ENCODE measurements at places on chromosomes 7 and 10.

DNA sequence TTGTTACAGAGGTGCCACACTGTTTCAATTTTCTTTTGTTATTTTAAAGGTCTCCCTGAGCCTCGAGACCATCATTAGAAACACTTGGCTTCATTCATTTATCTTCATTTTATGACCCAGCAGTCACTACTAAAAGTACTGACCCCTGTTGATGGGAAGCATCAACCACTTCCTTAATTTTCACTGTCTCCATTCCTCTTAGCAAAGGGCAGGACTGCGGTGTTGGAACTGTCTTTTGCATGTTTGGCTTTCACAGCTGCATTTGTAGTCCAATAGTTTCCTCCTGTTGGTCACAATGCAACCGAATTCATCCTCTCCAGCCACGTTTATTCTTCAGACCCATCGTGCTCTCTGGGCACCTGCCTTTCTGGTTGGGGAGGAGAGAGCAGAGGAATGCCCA is 46.7 kb upstream of the PDZD8 start:
- DNase-seq: no peak

- no peak for DNase-seq
Observed at GRCh38 chr7:141649137-141649864, 52.7 kb downstream of the DENND11 start.

- no peak for DNase-seq
Observed at GRCh38 chr7:154583454-154583853, 419.5 kb downstream of the PAXIP1 start.

DNA sequence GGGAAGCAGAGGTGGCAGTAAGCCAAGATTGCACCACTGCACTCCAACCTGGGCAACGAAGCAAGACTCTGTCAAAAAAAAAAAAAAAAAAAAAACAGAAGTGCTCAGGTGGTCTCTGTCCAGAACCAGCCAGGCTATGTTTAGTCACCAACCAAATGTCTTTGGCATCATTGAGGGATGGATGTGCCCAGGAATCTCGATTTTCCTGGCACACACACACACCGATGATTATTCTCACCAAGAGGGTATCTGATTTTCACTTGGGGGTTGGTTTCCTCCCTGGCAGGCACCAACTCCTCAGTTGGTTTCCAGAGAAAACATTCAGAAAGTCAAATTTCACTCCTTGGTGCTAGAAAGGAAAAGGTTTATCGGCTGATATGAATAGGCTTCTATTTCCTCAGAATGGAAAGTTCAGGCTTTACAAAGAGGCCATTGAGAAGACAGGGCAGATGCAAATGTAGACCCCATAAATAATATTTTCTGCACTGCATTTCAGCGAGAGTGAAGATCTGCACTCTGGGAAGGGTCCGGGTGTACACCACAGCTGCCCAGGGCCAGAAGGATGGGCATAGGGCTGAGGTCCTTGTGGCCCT is 154.8 kb downstream of the TNS3 start:
- DNase-seq: no peak

DNA sequence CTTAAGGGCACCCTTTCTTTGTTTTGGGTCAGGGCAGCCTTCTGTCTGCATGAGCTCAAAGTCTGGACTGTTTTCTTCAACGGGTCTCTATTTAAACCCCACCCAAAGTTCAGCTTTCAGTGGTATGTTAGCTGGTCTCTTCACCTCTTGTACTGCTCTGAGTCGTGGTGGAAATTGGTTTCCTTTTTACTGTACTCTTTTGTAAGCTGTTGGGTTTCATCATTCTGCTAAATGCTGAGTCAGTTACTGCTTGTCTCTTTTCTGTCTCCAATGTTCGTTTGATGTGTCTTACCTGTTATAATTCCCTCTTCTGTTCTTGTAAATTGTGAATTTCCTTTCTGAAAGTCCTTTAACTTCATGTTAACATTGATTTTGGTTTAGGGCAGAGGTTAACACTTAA is 64.1 kb upstream of the MALRD1 start:
- DNase-seq: no peak

DNA sequence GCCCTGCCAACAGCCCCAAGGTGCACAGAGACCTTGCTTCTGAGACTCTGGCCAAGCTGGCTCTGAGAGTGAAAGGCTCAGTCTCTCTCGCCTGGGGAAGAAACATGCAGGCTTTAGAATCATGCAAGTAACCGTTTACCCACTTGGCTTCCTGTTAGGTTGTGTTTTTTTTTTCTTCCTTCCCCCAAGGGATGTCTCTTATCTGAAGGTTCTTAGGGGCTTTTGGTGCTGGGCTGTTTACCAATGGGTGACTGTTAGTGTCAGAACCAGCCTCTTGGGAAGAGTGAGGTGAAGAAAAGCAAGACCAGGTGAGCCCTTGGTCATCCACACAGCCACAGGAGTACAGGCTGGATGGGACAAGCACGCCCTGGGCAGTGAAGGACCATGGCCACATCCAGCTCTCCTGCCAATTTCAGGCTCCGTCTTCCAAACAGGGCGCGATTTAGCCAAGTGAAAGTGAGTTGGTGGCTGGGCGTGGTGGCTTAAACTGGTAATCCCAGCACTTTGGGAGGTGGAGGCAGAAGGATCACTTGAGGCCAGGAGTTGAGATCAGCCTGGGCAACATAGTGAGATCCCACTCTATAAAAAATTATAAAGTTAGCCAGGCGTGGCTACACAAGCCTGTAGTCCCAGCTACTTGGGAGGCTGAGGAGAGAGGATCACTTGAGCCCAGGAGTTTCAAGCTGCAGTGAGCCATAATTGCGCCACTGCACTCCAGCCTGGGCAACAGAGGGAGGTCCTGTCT is 76.3 kb upstream of the CUX1 start:
- no peak for DNase-seq

GRCh38 chr7:70000737-70001348 is 402.6 kb downstream of the AUTS2 start:
- no peak for DNase-seq

- no peak for DNase-seq
Observed at GRCh38 chr7:25549271-25549921, 321.1 kb upstream of the NPVF start.

- no peak for DNase-seq
Observed at GRCh38 chr7:18538554-18539250, 43.2 kb downstream of the HDAC9 start.

DNA sequence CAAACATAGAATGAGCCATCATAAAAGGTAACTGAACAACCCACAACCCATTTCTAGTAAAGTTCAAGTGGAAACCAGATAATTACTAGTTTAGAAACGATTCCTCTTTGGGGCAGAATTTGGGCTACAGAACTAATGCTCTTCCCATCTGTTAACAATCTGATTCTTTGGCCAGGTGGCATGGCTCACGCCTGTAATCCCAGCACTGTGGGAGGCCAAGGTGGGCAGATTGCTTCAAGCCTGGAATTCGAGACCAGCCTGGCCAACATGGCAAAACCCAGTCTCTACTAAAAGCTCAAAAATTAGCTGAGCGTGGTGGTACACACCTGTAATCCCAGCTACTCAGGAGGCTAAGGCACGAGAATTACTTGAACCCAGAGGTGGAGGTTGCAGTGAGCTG is 18.5 kb downstream of the CYP51A1 start:
- no peak for DNase-seq

DNA sequence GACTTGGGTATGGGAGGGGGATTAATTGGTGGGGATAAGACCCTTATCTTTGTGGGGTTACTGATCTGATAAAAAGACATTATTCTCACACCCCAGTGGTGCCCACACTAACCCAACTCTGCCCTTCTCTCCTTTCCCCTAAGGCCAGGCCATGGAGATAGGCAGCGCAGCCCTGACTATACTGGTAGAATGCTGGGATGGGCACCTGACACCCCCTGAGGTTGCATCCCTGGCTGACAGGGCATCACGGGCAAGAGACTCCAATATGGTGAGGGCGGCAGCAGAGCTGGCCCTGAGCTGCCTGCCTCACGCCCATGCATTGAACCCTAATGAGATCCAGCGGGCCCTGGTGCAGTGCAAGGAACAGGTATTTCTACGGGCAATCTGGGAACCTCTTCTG is 12.7 kb downstream of the ZSWIM8 start:
- DNase-seq: no peak

GRCh38 chr10:128487517-128487916 is 361.3 kb upstream of the MKI67 start:
- no peak for DNase-seq

- no peak for DNase-seq
Observed at GRCh38 chr7:140989068-140989467, 25.7 kb downstream of the MRPS33 start.

DNA sequence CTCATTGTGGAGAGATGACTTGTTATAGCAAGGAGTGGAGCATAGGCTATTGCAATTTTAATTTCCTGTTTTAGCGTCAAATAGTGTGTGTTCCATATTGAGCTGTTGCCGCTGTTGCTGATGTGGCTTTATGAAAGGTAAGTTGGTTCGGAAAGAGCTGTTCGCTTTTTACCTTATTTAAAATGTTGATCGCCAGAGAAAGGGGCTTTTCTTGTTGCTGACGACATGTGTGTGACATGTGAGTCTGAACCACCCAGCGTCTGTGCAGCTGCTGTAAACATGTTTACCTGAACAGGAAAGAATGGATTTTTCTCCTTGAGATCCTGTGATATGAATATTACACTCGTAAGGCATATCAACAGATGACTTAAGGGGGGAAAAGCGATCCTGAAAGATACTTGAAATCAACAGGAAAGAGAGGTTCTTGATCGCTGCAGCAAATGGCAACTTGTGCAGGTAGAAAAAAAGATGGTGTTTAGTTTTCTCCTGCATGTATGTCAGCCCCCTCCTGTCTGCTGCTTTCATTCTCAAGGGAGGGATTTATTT is 2.5 kb downstream of the ZEB1 start:
- DNase-seq: peak; percentile 31

- DNase-seq: no peak
Observed at GRCh38 chr10:89894051-89894450, 192.7 kb downstream of the KIF20B start.

- peak; percentile 91 for DNase-seq
Observed at GRCh38 chr7:50266635-50267386, 37.7 kb upstream of the IKZF1 start.

DNA sequence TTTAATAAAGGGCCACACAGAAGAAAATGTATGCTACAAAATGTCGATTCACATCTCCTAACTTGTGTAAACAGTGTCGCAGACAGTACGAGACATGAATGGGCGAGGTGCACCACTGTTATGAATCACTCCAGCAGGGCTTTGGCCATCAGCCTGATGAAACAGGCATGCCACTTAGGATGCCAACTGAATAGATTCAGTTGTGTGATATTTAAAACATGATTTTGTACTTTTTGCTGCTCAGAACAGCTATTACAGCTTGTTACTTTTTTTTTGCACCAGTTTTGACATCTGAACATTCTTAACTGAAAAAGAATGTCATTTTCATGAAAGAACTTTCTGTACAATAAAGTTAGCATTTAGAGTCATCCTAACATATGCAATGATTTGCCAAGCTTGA is 138.1 kb downstream of the VTI1A start:
- DNase-seq: no peak

DNA sequence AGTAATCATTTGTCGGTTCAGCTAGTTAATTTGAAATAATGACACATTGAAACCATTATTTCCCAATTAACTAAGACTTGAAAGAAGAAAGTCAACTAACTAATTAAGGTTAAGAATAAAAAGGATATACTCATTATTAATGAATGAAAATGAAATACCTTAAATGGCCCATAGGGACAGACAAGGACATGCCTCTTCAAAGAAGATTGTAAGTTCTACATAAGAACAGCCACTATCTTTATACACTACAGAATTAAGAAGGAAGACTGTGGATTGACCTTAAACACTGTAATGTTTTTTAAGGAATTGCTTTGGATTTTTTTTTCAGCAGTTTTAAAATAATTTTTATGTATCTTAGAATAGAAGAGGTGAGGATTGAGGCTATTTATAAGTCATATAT is 60.7 kb downstream of the CSTF2T start:
- no peak for DNase-seq

- DNase-seq: no peak
Observed at GRCh38 chr10:110725801-110726630, 81.9 kb downstream of the RBM20 start.

DNA sequence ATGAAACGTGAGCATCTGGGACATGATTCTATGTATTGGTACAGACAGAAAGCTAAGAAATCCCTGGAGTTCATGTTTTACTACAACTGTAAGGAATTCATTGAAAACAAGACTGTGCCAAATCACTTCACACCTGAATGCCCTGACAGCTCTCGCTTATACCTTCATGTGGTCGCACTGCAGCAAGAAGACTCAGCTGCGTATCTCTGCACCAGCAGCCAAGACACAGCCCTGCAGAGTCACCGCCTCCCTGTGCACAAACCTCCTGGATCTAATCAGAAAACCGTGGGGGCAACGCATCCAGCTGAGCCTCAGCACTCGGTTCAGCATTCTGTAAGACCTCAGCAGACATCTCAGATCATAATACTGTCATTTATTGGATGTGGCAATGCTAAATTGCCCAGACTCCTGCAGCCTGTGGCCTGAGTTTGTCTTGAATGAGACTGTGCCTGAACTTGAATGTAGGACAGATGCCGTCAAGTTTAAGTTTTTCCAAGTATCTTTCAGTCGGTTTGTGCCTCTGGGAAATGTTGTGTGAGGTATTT is 41.5 kb upstream of the PRSS58 start:
- DNase-seq: no peak

GRCh38 chr7:151386301-151387160 is 23.3 kb downstream of the WDR86 start:
- DNase-seq: no peak

DNA sequence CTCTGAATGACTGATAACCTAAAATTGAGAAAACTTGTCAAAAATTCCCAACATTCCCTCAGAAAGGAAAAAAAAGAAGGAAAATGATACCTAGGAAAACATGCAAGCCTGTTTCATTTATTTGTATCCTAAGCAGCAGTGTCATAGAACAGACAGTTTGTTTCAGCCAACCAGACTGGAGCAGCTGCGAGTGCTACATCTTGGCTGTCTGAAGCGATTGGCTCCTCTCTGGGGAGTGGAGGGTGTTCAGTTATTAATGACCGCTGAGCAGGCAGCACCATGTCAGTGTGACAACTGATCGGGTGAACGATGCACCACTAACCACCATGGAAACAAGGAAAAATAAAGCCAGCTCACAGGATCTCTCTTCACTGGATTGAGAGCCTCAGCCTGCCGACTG is at the start of gene LRRN3:
Gene LRRN3, plus strand, starts transcription at position 282 of the 400 bp plus-strand sequence. CDS start 31,646 bp downstream, outside the sequence.
- peak; percentile 57 for DNase-seq

DNA sequence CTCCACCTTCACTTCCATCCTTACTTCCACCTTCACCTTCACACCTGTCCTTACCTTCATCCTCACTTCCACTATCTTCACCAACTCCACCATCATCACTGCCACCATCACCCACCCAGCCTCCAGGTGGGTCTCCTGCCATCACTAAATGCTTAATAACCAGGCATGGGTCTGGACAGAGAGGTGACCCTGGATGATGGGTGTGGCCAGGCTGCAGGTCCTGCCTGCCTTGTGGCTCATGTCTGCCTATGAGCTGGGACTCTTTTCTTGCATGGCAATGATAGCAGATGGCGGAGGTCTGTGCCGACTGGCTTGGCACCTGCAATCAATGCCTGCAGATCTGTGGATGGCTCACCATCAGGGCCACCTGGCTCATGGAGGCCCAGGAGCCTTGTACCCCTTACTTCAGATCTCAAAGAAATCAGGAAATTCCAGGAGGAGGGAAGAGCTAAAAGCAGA is 60.1 kb upstream of the ELN start:
- no peak for DNase-seq

- no peak for DNase-seq
Observed at GRCh38 chr10:79072994-79073645, 4.4 kb downstream of the ZMIZ1 start.
